ENCODE measurements at places on chromosomes 6 and 20.

- no peak for DNase-seq
Observed at GRCh38 chr20:2387580-2387979, 6.9 kb downstream of the TGM6 start.

GRCh38 chr6:166910601-166911000, 45.7 kb downstream of the RNASET2 start:
- no peak for DNase-seq

DNA sequence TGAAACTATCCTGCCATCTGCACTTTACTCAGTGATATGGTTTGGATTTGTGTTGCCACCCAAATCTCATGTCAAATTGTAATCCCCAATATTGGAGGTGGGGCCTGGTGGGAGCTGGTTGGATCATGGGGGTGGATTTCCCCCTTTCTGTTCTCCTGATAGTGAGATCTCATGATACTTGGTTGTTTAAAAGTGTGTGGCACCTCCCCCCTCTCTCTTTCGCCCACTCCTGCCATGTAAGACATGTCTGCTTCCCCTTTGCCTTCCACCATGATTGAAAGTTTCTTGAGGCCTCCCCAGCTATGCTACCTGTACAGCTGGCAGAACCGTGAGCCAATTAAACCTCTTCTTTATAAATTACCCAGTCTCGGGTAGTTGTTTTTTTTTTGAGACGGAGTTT, 18.0 kb downstream of the PIGT start:
- DNase-seq: no peak

- DNase-seq: no peak
Observed at GRCh38 chr20:60465993-60466686, 507.9 kb downstream of the CDH26 start.

- DNase-seq: no peak
Observed at GRCh38 chr20:36908603-36909002, 32.7 kb downstream of the TLDC2 start.

DNA sequence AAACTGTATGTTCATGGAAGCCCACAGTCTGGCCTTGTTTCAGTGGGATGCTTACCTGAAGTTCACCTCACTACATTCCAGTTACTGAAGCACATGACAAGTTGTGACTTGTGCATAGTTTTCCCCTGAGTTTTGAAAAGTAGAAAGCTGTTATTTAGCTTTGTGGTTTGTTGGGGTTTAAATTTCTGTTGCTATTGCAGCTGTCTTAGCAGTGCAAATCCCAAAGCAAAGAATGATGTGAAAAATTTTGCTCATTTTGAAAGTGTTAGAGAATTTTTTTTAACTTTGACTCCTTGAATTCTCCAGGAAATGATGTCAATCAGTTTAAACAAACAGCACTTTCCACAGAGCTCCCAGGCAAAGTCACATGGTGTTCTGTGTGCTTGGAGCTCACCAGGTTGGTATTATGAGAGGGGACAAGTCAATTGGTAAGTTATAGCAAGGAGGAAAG, 268.4 kb downstream of the ADGRG6 start:
- peak; percentile 27 for DNase-seq

DNA sequence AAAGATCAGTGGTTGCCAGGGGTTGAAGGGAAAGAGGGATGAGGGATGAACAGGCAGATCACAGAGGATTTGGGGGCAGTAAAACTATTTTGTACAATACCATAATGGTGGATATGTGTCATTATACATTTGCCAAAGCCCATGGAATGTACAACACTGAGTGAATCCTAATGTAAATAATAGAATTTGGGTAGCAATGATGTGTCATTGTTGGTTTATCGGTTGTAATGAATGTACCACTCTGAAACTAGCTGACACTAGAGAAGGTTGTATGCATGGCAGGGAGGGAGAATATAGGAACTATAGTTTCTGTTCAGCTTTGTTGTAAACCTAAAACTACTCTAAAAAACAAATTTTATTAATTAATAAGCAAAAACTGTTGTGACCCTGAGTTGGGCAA, 17.8 kb upstream of the ASF1A start:
- DNase-seq: no peak

GRCh38 chr6:147392917-147393625, 115.4 kb upstream of the SAMD5 start:
- DNase-seq: no peak

Data from large intestine (tissue), 12 donors.